ENCODE measurements at places on chromosomes 7 and 10.

GRCh38 chr10:42973870-42974692, 102.8 kb upstream of the RET start:
- DNase-seq, result no peak

DNA sequence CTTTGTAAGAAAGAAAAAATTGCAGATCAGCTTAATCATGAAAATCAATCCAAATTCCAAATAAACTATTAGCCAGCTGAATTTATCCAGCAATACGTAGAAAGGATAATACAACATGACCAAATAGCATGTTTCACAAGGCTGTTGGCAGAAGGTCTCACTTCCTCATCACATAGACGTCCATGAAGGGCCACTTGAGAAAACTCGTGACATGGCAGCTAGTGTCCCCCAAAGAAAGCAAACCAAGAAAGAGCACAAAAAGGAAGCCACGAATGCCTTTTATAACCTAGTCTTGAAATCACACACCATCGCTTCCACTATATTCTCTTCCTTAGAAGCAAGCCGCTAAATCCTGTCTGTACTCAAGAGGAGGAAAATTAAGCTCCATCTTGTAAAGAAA, 105.6 kb upstream of the NRBF2 start:
- no peak for DNase-seq

DNA sequence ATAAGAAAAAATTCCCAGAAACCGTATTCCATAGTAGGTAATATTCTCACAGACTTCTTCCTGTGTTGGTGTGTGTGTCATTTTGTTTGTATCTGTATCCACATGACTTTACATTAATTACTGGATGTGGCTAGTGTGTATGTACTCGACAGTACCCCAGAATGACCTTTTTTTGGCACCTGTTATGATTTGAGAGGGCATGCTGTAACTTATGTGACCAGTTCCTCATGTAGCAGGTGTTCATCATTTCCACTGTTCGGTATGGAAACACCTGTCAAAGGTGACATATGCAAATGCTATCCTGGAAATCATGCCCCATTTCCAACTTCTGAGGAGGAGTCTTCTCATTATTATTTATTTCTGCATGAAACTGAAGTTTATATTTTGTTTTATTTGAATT, 89.3 kb downstream of the ZMYND11 start:
- no peak for DNase-seq

DNA sequence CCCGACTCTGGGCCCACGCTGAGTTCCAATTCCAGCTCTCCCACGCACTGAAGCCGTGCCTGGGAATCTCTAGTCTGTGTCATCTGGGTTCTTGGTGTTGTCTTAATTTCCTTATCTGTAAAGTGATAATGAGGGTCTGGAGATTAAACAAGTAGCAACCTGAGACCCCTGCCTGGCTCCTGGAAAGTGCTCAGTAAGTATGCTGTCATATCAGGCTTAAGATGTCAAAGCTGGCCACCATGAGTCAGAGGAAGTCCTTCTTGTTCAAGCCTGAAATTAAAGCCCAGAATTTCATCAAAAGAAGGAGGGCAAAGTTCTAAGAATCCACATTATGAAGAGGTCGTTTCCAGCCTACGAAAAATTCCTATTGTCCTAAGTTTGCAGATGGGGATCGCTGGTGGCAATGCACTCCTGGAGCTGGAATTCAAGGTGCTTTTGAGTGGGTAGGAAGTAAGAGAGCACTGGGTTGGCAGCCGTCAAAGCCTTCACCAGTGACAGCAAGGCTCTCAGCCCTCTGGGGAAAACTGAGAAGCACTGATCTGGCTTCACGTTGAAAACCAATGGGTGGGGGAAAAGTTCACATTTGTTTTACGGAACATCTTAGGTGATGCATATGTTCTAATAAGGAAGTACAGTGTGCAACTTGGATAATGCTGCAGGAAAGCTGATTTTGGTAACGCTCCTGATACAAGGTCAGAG, 50.3 kb upstream of the NCAPG2 start:
- DNase-seq, result no peak

- peak; percentile 52 for DNase-seq
Measured at GRCh38 chr10:100327007-100327717, 2.9 kb downstream of the PKD2L1 start.

DNA sequence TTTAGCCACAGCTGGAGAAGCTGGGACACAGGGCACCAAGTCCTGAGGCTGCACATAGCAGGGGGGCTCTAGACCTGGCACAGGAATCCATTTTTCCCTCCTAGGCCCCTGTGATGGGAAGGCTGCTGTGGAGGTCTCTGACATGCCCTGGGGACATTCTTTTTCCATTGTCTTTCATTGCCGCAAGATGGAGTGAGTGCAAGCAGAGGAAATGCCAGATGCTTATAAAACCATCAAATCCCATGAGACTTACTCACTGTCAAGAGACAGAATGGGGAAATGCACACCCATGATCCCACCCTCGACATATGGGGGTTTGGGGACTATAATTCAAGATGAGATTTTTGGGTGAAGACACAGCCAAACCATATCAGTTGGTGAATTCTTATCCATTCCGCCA, 94.7 kb upstream of the FERD3L start:
- no peak for DNase-seq
